H9 (cell line): ENCODE measurements at places on chromosomes 3 and 15.

DNA sequence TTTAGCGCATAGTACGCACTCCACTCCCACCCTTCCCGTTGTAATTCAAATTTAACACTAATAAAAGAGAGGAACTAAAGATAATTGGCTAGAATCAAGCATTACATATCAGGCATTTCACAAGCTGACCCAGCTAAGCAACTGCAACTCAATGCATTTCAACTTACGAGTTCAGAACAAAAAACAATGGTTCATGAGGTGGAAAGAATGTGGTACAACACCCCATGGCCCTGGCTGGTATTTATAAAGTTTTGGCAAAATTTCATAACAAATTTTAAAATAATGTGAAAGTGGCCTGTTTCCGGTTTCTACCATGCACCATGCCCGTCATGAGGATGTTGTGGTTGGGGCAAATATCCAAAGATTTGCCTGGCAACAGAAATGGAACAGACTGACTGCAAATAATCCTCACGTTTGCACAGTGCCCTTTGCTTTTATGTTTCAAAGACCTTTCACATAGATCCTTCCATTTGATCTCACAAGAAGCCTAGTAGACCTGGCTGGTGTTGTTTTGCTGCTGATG is 455.3 kb upstream of the NR2F2 start:
- DNase-seq = no peak

DNA sequence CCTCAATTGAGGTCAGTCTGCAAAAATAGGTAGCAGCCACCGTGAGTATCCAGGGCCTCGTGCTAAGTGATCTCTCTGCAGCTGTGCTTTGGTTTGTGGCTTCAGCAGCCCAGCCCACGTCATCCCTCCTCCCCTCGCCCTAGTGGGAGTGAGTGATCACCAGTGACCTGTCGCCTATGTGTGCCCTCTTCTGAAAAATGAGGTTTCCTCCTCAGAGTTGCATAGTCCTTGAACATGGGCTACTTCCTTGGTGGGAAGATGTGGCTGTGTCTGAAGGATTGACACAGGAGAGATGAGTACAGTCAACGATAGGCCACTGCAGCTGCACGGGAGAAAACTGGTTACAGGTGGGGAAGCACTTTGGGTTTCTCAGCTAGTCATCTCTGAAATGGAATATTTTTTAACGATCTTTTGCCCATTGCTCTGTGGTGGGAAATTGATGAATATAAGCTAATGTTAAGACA is 144.8 kb upstream of the BHLHE40 start:
- DNase-seq = no peak

- no peak for DNase-seq
Measured at GRCh38 chr3:30704931-30705890, 98.8 kb downstream of the TGFBR2 start.

DNA sequence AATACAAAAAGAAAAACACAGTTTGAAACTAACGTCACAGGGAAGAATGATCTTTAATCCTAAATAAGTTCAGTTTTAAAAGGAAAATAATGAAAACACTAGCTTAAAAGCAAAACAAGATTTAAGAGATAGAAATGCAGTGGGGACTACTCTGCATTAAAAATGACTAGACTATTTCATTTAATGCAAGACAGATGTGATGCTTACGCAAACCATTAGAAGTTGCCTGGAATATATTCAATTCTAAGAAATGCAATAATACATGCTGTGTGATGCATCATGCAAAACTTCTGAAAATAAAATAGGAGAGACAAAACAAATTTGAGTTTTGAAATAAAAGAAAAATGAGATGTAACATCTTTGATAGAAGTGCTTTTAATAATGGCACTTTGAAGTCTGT is 97.6 kb upstream of the STRIT1 start:
- DNase-seq = no peak

GRCh38 chr15:66877477-66878271 is 175.6 kb downstream of the SMAD6 start:
- no peak for DNase-seq

- no peak for DNase-seq
Measured at GRCh38 chr15:57849317-57849716, 142.8 kb downstream of the POLR2M start.

- DNase-seq = no peak
Measured at GRCh38 chr3:62527474-62527873, 154.1 kb upstream of the FEZF2 start.

- peak; percentile 33 for DNase-seq
Measured at GRCh38 chr15:77025083-77025901, 30.4 kb downstream of the PSTPIP1 start.
